Right lobe of liver (tissue), 6 donors: ENCODE measurements at places on chromosomes 5 and 9. TPM values are rescaled to one million over a fixed set of nuclear protein-coding genes. Genes with fewer than 3 reads are reported as not detected.
A peak's percentile ranks its signal among the peaks of the same experiment; 100 is the strongest.

FOXD4 gene
- total RNA-seq = not detected

DNA sequence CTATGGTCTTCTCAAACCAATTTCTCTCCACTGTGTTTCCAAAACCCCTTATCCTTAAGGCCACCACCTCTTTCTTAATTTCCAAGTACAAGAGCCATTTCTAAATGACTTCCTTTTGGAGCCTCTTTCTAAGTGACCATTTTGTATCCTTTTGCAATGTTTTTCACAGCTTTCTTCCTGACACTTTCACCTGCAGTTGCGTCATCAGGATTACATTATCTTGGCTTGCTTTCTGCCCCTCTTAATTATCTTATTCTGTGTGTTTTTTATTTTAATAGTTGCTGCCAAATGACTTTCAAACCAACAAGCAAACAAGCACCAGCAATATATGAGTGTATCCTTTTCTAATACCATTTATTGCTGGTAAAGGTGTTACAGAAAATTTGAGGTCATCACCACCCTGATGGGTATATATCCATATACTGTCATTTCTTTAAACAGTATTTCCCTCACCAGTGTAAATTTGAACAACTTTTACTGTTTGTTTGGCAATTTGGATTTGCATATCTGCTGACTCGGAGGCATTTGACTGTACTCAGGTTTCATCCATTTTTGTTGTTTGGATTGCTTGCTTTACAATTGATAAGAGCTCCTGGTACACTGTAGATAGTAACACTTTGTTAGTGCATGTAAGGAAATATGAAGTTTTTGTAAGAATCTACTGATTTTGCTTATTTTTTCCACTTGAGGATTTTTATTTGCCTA, 5.4 kb upstream of the ANXA1 start:
- DNase-seq = no peak
- H3K36me3 ChIP-seq = no peaks in the 10 kb centered on the region
- H3K27ac ChIP-seq = no peak overlapping the region
- H3K4me1 ChIP-seq = peaks cover 2% of the 10 kb centered on the region
- no peak overlapping the region for H3K4me3 ChIP-seq
- no peaks in the 10 kb centered on the region for H3K27me3 ChIP-seq

- no peaks in the 10 kb centered on the region for H3K36me3 ChIP-seq
- H3K27ac ChIP-seq = no peak overlapping the region
- no peaks in the 10 kb centered on the region for H3K27me3 ChIP-seq
- DNase-seq = no peak
- peaks cover 3% of the 10 kb centered on the region for H3K4me1 ChIP-seq
- H3K4me3 ChIP-seq = no peak overlapping the region
Observed at GRCh38 chr5:76294573-76294972, 108.5 kb upstream of the IQGAP2 start.

GRCh38 chr5:94869921-94870320, 251.5 kb downstream of the SLF1 start:
- H3K27ac ChIP-seq = no peak overlapping the region
- H3K27me3 ChIP-seq = no peaks in the 10 kb centered on the region
- H3K4me1 ChIP-seq = no peaks in the 10 kb centered on the region
- no peak overlapping the region for H3K4me3 ChIP-seq

ADAMTSL2 gene
- total RNA-seq = 23.0 TPM

HAPLN1 gene
- total RNA-seq = not detected

DNA sequence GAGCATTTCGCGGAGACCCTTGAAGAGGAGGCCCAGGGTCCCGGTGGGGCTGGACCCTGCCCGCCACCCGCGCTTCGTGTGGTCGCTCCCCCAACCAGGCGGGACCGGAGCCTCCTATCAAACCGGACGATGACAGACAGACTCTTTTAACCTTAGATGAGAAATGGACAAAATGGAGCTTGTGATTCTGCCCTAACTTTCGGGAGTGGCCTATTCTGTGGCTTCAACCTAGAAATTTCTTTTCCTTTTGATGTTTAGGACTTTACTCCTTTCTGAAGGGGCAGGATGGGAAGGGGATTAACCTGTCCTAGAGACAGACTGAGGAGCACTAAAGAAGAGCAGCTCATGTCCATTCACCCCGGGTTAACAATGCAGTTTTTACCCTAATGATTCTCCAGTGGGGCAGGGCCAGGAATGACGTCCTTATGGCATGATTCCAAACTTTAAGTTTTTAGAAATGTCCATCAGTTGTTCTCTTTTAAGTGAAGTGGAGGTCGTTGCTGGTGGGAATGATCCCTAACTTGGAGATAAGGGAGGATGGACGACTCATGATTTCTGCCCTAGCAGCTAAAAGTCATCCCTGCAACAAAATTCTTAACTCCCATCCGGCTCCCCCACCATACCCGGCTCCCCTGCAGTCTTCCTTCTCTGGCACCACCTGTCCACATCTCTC, 1.0 kb downstream of the NIPSNAP3A start:
- no peak for DNase-seq
- H3K27ac ChIP-seq = peak overlapping the region; percentile 94

RNF183 gene
- not detected for total RNA-seq

- DNase-seq = peak; percentile 98
- no peak overlapping the region for H3K4me3 ChIP-seq
- H3K27me3 ChIP-seq = no peaks in the 10 kb centered on the region
- peaks cover 92% of the 10 kb centered on the region for H3K4me1 ChIP-seq
- H3K36me3 ChIP-seq = no peaks in the 10 kb centered on the region
- H3K27ac ChIP-seq = peak overlapping the region; percentile 55
Observed at GRCh38 chr9:33139421-33140228, 27.5 kb downstream of the B4GALT1 start.
